ENCODE measurements at places on chromosomes 12 and 14. TPM values are rescaled to one million over a fixed set of nuclear protein-coding genes. Genes with fewer than 3 reads are reported as not detected.
A peak's percentile ranks its signal among the peaks of the same experiment; 100 is the strongest.

CLECL1 gene
- total RNA-seq, result not detected

DNA sequence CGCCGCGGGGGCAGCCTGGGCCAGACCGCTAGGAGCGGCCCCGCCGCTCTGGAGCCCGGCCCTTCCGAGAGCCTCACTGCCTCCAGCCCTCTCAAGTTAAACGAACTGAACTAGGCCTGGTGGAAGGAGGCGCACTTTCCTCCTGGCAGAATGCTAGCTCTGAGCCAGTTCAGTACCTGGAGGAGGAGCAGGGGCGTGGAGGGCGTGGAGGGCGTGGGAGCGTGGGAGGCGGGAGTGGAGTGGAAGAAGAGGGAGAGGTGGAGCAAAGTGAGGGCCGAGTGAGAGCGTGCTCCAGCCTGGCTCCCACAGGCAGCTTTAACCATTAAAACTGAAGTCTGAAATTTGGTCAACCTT lies 5.3 kb downstream of the LTB4R start:
- no peak for DNase-seq

DNA sequence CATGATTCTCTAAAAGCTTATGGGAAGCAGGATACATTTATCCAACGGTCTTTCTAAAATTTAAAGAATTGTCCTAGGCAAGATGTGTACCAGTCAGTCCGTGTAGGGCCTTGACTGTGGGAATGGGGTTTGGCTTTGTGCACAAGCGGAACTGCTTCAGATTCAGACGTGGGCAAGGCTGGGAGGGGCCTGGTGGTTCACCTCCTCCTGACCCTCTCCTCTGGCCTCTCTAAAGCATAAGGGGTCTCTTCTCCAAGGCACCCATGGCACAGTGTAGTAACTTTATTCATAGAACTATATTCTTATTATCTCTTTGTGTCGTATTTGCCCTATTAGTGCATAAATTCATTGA lies 121.2 kb upstream of the PTPRB start:
- DNase-seq, result no peak

TMEM52B gene
- not detected for total RNA-seq

DNA sequence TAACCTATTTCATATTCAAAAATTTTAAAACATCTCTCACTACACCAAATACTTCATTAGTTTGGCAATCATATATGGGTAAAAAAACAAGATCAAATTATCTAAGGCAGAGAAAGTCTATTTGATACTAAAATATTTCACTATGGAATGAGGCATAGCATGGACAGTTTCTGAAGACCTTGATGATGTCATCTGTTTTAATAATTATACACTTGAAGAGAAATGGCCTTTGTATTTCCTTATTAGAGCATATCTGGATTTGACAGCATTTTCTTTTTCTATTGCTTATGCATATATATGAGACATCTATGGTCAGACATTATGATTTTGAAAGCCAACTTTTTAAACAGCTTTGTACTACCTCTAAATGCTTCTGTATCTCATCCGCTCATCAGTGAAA lies 88.6 kb downstream of the DDHD1 start:
- DNase-seq, result no peak

GRCh38 chr14:80388980-80389711 lies 177.8 kb upstream of the DIO2 start:
- no peak for DNase-seq

DNA sequence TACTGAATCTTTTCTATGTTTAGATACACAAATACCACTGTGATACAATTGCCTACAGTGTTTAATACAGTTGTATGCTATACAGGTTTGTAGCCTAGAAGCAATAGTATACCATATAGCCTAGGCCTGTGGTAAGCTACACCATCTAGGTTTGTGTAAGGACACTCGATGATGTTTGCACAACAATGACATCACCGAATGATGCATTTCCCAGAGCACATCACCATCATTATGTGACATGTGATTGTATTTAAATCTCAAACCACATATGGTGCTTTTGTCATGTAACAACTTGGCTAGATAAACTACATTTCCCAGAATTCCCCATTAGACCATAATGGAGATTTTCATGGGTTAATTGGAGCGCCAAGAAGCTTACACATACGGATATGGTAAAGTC lies 128.4 kb upstream of the CPNE8 start:
- DNase-seq, result no peak

ANKRD33 gene
- not detected for total RNA-seq

DNA sequence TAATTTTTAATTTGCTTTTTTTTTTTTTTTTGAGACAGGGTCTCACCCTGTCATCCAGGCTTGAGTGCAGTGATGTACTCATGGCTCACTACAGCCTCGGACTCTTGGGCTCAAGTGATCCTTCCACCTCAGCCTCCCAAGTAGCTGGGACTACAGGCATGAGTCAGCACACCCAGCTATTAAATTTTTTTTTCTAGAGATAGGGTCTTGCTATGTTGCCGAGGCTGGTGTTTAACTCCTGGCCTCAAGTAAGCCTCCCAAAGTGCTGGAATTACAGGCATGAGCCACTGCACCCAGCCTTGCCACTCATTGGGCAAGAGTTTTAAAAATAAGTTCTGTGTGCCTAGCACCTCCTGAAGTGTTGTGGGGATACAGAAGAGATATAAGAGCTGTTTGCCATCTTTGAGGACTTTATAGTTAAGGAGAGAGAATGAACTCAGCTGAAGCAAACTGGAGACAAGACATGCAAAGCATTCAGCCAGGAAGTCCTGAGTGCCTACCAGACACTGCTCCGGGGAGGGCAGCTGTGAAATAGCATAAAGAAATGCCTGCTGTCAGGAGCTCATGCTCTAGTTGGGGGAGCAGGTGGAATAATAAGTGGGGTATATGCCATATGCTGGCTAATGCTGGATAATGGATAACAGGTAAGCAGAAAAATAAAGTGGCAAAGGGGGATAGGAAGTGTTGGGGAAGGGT lies 15.0 kb upstream of the EMP1 start:
- no peak for DNase-seq

- no peak for DNase-seq
These were observed 17.4 kb upstream of the GCH1 start for GRCh38 chr14:54920052-54920451.

DNA sequence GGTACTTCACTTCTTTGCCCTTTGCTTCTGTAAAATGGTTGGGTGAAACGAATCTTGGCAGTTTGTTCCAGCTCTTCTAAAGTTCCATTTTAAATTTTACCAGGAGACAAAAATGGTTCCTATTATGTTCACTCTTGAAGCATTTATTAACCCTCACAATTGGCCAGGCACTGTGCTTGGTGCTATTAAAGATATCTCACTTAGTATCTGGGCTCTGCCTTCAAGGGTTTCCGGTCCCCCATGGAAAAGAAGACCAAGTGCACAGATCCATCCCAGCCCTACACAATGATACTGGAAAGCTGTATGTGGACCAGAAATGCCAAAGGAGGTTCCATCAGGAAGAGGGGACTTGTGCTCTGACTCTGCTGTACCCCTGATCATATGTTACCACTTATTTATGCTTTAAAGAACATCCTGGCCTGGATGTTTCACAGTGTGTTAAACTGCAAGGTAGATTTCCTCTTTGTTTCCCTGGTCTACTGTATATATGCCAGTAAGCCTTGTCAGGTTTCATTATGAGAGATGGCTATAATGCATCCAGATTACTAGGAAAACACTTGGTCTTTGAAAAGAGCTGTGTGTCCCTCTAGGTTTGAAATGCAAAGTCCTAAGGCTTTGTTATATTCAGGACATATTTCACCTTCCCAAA lies 154.8 kb downstream of the PRKCH start:
- no peak for DNase-seq

HOXC12 gene
- not detected for total RNA-seq

DNA sequence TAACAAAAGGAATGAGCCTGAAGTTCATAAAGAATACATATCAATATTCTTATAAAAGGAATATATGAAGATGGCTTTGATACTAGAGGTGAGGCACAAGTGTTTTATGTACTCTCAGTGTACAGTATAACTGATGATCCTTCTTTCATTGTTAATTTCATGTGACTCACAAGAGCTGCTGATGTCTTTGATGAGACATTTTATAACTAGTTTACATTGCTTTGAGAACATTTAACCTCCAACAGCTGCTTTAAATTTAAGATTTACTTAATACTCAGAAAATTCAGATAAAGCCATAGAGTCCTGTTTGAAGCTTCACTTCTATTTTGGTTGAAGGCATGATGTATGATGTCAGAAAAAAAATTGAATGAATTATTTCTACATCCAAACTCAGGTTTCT lies 59.8 kb downstream of the WASHC4 start:
- DNase-seq, result no peak

DNA sequence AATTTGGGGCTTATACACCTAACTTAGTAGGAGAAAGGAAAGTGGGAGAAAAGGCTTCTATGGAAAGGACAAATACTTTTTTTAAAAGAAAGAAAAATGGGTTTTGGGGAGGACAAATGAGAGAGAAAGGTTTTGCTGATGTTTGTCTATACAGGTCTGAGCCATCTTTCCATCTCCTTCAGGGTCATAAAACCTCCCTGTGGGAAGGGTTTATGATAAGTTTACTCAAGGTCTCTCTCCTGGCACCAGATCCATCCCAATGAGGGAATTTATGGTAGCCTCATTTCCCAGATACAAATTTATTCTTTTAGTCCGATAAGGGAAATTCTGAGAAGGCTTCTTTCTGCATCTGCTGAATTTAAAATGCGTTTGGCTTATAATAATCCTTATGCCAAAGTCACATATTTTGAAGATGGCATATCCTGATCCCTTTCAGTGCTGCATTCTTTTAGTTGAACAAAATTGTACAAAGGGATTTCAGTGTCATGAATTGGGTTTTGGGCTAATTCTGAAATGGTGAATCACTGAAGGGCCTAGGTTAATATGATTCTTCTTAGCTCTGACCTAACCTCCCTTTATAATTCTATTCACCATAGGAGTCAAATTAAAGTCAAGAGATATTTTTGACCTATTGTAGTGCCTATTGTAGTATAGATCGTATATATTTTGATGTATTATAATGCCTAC lies 173.5 kb upstream of the DYRK2 start:
- DNase-seq, result no peak

CBLN3 gene
- total RNA-seq, result 0.65 TPM

- no peak for DNase-seq
These were observed 27.2 kb downstream of the EFCAB11 start for GRCh38 chr14:89927186-89927865.

DNA sequence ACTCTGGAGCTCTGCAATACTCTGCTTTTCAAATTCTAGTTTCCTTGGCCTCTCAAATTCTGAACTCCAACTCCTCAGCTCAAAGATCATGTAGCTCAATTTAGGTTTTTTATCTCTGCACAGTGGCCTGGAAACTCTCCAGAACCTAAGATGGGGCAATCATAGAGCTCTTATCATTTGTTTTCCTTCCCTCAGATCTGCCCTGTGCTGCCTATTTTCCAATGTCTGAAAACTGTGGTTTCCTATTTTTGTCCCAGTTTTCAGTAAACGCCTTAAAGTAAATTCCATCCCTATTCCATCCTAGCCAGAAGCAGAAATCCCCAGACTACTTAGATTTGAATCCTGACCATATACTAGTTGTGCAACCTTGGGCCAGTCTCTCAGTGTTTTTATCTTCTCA lies 73.2 kb downstream of the CEP83 start:
- DNase-seq, result no peak

CPNE6 gene
- not detected for total RNA-seq

- peak; percentile 68 for DNase-seq
These were observed 440.6 kb upstream of the CCDC196 start for GRCh38 chr14:66045572-66046021.

DNA sequence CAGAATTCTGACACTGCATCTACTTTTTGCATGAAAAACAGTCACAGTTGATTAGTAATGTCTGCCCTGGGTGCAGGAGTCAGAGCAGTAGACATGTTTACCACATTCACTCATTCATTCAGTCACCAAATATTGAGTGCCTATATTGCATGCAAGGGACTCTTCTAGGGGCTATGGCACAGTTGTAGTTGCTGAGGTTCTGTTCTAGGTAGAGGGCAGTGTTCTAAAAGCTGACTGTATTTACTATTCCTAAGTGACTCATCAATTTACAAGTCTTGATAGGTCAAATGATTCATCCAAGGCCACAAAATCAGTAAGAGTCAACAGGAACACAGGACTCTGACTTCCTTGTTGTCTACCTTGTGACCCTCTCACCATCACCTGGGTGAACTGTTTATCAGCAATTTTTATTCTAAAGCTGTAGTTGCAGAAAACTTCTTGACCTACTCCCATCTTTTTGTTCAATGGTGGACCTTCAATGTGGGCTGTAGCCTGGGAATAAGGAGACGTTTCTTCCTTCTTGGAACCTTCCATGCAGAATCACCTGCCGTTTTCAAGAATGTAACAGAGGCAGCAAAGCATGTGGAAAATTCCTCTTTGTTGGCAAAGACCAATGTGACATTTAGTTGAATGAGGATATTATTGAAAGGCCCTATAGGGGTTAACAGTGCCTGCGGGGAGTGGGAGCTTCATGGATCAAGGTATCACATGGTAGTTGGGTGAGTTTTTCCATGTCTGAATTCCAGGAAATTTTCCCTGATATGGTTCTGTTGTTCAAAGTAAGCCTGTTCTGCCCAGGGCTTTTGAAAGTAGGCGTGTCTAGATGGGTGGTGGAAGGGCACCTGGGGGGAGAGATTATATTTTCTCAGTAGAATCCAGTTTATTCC lies 223.2 kb downstream of the KTN1 start:
- no peak for DNase-seq

- no peak for DNase-seq
These were observed 19.3 kb downstream of the ASCL1 start for GRCh38 chr12:102976609-102977280.

DNA sequence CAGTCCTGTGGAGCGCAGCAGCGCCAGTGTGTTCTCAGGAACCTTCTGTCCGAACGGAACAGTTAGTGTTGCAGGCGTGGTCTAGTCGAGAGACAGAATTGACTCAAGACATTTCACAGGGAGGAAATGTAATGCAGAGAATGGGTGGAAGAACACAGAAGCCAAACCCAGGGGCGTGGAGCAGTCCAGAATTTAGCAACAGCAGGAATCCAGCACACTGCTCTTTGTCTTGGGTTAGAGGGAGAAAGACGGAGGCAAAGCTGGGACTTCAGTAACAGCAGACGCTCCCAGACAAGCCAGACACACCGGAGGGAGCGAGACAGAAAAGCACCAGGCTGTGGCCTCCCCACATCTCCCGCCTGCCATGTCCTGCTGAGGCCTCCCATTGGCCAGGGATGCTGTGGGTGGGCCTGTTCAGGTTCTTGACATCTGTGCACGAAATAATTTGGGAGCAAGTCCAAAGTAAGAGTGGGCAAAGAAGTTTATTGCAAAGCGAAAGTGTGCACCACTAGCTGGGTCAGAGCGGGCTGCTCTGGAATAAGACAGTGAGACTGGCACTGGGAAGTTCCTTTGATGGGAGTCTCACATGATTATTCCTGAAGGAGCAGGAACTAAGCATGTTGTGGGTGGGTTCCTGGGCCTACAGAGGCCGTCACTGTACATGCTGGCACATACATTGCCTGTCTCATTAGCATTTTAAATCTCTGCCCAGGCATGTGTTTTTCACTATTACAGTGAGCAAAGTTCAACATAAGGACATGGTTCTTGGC lies 339.3 kb upstream of the SFSWAP start:
- DNase-seq, result no peak

DNA sequence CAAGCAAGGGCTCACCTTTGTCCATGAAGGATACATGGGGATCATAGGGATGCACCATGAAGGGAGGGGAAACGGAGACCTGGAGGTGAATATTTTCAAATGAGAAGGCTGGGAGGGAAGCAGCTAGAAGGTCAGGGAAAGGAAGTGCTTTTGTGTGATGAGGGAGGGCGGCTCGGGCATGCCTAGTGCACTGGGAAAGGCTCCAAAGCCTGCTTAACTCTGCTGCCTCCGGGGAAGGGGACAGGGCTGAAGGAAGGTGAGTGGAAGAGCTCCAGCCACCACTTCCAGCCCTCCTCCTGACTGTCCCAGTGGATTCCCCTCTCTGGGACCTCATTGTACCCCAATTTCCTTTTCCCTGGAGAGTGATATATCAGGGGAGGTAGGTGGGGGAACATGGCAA lies 149.4 kb upstream of the PRMT8 start:
- DNase-seq, result no peak

All from Right ventricle myocardium superior (tissue), 1 donor.